ENCODE measurements at places on chromosomes 13 and 19.

DNA sequence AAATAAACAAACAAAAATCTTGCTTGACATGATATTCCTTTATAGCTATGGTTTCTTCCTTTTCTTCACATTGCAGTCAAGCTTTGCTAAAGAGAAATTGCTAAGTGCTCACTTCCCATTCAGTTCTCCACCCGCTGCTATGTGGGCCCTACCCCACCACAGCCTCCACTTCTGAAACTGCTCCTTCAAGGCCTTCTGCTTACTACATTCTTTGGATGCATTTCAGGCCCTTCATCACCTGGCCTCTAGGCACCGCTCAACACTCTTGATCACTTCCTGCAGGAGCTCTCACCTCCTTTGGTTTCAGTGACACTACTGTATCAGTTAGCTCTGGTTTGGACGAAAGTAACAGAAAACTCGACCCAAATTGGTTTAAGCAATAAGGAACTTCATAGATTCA lies 72.4 kb downstream of the KLF5 start:
- DNase-seq: no peak

- DNase-seq: no peak
Observed at GRCh38 chr13:109160887-109161669, 531.7 kb downstream of the MYO16 start.

DNA sequence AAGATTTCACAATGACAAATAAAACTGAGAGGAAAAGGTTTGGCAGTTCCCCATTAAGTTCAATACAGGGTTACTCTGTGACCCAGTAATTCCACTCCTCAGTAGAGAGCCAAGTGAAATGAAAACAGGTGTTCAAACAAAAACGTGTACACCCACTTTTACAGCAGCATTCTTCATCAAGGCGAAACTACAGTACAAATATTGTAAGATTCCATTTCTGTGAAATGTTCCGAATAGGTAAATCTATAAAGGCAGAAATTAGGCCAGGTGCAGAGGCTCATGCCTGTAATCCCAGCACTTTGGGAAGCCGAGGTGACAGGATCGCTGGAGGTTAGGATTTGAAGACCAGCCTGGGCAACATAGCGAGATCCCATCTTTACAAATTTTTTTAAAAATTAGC lies 8.9 kb upstream of the GDF15 start:
- DNase-seq: no peak

GRCh38 chr19:20558571-20558970 lies 7.0 kb downstream of the ZNF737 start:
- DNase-seq: no peak

DNA sequence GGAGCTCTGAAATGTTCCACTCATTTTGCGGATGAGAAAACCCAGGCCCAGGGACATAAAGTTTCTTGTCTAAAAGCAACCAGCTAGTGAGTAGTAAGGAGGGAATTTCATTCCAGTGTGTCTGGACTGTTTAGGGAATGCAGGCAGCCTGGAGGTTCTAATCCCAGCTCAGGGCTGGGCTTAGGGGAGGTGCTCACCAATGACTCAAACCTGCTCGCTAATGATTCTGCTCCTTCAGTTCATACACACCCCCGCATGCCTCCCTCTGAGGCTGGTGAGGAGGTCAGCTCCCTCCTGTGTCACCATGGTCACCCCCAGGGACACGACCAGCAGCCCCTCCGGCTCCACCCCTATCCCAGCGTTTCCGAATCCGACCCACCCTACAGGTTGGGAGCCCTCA lies 34.6 kb downstream of the CYP4F2 start:
- no peak for DNase-seq

- DNase-seq: no peak
Observed at GRCh38 chr19:1862068-1862423, 1.3 kb downstream of the KLF16 start.

DNA sequence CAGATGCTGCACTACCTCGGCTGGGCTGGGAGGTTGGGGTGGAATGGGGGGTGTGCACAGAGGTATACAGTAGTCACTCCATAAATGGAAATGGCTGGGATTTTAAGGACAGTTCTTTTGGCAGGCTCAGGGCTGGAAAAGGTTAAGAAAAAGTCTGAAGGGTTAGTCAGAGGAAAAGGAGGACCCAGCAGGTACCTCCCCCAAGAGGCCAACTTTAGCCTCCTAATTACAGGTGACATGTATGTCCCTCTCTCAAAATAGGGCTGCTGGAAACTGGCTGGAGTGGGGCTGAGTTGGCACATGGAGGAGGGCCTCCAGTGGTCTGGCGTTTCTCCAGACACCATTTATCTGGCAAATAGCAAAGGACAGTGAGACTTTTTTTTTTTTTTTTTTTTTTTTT lies 994 bp downstream of the CCDC194 start:
- no peak for DNase-seq

GRCh38 chr13:23709536-23709935 lies 139.3 kb downstream of the TNFRSF19 start:
- no peak for DNase-seq

DNA sequence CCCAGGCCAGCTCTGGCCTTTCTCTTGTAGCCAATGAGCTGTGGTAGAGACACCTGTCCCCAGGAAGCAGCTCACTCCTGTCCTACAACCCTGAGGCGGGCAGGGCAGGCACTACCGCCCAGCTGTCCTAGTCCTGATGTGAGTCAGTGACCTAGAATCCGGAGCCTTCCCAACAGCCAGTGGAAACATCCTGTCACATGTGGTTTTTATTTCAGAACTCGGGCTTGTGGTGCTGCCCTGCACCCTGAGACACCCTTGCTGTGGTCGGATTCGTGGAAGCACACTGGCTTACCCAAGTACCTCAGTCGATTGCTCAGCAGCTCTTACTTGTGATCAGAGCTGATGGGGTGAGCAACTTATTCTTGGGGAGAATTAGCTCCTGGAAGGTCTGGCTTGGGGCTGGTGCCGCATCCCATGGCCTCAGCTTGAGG lies 83.6 kb upstream of the ARHGEF7 start:
- DNase-seq: peak; percentile 54

DNA sequence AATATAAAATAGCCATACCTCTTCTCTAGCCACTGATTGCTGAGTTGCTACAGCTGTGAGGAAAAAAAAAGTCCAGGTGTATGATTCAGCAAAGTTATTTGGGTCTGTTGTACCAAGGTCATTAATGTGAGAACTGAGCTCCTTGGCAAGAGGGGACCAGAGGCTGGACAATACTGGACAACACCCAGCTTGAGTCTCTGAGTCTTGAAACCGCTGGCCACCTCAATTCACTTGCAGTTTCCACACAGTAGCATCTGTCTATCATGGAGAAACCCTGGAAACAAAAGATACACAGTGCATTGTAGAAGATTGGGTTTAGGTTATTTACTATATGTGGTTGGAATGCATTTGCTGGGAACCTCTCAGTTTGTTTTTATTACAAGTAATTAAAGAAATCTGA lies 60.4 kb downstream of the WDFY2 start:
- DNase-seq: no peak

DNA sequence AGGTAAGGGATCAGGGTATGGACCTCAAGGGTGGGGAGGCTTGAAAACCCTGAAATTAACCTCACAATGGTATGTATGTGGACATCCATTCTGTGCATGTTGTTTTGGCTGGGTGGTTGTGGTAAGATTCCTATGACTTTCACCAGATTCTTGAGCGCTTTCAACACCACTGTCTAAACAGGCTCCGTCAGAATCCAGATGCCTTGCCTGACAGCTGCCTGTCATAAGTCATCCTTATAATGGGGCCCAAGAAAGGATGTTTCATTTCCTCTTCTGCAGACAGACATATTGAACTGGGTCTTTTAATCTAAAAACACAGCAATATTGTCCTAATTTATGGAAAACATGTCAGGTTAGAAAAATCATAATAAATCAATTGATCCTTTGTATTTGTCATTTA lies 41.3 kb downstream of the ALOX5AP start:
- no peak for DNase-seq

DNA sequence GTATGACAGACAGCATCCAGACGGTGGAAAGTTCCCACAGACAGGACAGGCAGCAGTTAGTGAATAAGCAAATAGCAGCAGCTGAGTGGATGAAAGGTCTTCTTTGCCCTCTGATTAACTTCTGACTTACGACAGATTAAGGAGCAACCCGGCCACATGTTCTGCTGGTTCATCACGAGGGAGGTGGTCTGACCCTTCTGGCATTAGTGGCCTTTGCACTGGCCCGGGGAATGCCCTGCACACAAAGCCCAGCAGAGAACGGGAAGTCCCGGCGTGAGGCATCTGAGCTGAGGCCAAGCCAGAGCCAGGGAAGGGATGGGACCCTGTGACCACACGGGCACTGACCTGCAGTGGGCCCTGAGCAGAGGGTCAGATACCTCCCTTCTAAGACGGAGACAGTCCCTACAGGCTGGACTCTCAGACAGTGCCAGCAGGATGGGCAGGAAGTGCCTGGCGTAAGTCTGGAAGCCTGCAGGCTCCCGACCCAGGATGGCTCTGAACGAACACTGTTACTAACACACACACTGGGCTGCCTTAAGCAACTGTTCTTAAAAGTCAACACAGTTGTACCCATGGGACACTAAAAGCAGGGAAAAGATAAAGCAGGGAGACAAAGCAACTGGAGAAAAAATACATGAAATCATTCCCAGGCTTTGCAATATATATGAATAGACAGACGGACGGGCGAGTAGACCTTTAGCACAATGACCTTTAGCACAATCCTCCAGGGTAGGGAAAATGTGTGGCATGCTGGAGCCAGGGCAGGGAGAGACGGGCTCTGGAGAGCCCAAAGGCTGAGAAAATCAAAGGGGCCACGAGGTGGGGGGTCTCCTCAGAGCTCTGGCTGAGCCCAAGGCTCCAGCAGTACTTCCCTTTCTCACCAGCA lies 6.3 kb downstream of the C19orf12 start:
- no peak for DNase-seq

DNA sequence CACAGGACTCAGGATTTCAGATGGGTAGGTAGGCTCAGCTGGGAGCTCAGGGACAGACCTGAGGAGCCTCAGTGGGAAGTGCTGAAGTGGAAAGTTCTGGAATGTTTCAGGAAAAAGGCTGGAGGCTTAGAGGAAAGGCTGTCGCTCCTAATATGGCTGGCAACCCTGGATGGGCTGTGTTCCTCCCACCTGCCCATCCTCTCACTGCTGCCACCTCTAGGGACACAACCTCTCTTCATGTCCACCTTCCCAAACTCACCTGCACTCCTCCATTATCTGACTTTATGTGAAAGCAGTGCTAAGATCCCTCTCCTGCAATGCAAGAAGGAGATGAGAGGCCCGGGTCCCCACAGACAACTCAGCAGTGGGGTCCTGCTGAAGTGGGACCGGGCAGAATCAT lies 5.8 kb upstream of the CEACAM21 start:
- no peak for DNase-seq

- DNase-seq: no peak
Observed at GRCh38 chr19:369876-370275, 25.3 kb upstream of the MIER2 start.

- no peak for DNase-seq
Observed at GRCh38 chr13:64755961-64756360, 2474.2 kb downstream of the PCDH9 start.

DNA sequence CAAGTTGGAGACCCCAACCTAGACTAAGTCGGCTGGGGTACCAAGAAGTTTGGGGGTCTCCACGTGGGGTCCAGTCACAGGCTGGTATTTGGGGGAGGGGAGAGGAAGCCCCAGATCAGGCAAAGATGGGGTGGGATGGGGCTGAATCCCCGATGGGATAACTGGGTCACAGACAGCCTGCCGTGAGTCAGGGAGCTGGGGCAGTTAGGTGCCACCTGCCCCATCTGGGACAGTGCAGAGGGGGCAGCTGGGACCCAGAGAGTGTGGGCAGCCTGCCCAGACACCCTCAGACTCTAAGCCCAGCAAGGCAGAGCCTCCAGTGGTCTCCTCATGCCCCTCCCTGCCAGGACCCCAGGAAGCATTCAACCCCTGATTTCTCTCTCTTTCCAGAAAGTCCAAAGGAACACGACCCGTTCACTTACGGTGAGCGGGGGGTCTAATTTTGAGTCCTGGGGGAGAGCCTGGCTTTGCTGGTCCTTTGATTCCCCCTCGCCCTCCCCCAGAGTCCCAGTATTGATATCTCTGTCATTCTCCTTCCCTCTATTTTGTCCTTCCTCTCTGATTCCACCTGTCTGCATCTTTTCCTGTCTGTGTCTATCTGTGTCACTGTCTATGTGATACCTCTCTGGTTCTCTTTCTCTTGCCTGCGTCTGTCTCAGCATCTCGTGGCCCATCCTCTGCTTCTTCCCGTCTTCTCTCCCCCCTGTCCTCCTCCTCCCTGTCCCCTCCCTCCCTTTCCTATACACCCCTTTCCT lies 1.8 kb downstream of the FXYD1 start:
- no peak for DNase-seq

- no peak for DNase-seq
Observed at GRCh38 chr13:50358231-50359040, 343.2 kb downstream of the KCNRG start.

- no peak for DNase-seq
Observed at GRCh38 chr19:8036434-8037099, 16.0 kb upstream of the CCL25 start.

GRCh38 chr19:11560404-11561051 lies 1.5 kb upstream of the ELOF1 start:
- DNase-seq: peak; percentile 49

DNA sequence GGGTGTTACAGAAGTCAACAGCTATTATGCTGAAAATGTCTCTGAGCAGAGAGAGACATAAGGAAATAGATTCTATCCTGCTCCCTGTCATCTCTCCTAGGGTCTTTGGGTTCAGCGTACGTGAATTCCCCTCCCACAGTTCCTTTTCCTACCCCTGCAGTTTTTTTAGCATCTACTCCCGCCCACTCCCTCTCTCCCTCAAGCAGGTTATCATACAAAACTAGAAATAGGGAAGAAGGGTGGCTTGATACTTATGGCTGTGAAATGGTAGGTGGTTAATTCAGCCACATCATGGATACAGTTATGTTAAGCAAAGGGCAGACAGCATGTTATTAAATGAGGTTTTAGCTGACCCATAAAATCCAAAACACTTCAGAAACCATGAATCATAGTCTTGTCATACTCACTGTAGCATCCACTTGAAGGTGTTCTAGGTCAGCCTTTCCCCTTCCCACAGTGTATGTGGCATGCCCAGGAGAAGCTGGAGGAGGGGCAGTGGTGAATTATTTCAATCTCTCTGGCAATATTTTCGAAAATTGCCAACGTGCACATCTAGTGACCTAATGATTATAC lies 236.8 kb upstream of the SERP2 start:
- no peak for DNase-seq

DNA sequence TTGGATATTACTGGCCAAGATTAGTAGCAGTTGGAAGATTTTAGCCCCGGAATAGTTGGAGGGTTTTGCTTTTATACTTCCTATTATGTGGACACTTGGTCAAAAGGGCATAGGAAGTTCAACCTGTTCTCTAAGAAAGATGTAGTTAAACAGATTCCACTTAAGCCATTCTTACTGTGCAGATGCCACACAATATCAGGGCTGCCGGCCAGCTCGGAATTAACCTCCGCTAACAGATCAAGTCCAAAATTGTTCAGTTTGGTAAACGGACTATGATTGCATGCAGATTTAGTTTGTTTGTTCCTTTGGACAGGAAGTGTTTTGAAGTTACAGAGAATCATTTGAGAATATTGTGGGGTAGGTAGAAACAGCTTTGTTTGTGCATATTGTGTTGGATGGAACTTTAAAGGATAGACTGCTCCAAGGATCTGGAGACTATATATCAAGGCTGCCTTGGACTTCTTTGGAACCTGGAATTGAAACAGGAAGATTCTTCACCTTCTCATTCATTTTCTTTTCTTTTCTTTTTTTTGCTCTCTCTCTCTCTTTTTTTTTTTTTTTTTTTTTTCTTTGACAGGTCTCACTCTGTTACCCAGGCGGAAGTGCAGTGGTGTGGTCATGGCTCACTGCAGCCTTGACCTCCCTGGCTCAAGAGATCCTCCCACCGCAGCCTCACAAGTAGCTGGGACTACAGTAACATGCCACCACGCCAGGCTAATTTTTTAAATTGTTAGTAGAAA lies 5.0 kb upstream of the SPRY2 start:
- DNase-seq: no peak

GRCh38 chr13:113653264-113654174 lies 4.5 kb downstream of the ATP4B start:
- DNase-seq: no peak
